Stimulated activated CD8-positive, alpha-beta memory T cell treated with anti-CD3 and anti-CD28 coated beads, Interleukin-15, amount 100 ng/mL, for 48 hours (primary cell): ENCODE measurements at places on chromosomes 2 and 18.

- DNase-seq, result peak; percentile 77
Measured at GRCh38 chr2:68908392-68908970, 37.3 kb upstream of the BMP10 start.

DNA sequence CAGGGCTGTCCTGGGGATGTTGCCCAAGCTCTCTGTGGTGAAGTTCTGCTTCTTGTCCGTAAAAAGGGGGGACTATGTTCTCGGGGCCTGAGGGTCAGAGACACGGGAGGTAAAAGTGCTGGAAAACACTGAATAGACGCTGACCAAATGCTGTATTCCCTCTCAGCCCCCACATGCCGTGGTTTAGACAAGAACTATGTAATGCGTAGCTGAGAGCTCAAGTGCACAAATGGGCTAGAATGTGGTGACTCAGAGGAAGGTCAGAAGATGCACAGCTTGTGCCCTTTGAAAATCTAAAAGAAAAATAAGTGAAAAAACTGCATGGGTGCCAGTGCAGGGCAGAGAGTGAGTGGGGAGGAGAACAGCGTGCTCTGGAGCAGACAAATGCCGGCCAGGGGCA is 80.3 kb upstream of the MAP4K4 start:
- no peak for DNase-seq

DNA sequence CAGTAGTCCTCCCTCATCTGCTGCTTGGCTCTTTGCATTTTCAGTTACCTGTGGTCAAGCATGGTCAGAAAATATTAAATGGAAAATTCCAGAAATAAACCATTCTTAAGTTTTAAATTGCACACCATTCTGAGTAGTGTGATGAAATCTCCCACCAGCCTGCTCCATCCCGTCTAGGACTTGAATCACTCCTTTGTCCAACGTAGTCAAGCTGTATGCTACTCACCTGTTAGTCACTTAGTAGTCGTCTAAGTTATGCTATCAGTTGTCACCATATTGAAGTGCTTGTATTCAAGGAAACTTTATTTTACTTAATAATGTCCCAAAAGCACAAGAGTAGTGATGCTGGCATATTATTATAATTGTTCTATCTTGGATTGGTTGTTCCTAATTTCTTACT is 172.5 kb downstream of the FIGN start:
- no peak for DNase-seq

DNA sequence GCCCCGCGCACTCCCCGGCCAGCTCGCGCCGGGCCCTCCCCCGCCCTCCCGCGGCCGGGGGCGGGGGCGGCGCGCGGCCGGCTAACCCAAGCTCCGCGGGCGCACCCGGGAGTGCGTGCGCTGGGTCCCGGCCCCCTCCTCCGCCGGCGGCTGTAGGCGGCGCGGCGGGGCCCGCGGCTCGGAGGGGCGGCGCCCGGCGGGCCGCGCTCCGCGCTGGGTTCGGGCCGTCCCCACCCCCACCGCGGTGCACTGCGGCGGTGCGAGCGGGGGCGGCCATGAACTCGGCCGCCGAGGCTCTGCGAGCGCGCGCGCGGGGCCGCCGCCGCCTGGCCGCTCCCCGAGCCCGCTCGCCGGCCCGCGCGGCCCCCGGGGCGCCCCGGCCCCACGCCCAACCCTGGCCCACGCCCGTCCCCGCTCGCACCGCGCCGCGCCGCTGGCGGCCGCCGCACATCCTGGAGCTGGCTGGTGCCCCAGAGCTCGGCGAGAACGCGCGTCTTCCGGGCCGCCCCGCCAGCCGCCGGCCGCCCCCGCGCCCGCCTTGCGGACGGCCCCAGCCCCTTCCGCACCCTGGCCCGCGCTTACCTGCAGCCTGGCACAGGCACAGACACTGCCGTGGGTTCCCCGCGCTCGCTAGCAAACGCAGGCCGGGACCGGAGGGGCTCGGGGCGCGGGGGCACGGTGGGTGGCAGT is at the start of gene ZBTB14:
ZBTB14 (minus strand) TSS at position 496 of the 690 bp plus-strand sequence. CDS start 2,480 bp downstream, outside the sequence.
- peak; percentile 50 for DNase-seq

DNA sequence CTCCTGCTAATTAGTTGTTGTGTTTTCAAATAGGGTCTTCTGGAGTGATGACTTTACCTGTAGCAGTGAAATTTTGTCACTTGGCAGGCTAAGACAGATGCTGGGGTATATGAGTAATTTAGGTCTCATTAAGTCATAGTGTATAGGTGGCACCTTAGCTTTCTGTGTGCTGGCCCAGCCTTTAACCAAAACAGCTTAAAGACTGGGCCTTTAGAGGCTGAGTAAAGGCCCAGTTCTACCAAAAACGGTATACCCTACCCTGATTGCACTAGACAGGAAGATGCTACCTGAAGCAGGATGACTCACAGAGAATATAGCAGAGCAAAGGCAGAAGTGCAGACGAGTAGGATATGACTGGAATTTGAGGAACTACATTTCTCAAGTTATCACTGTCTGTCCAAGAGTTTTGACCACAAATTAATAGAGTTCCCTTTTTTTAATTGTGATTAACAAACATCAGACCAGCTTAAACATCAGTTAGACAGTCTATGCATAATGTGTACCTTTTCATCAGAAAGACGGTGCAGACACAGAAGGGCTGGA is 337.9 kb upstream of the SALL3 start:
- DNase-seq, result no peak

DNA sequence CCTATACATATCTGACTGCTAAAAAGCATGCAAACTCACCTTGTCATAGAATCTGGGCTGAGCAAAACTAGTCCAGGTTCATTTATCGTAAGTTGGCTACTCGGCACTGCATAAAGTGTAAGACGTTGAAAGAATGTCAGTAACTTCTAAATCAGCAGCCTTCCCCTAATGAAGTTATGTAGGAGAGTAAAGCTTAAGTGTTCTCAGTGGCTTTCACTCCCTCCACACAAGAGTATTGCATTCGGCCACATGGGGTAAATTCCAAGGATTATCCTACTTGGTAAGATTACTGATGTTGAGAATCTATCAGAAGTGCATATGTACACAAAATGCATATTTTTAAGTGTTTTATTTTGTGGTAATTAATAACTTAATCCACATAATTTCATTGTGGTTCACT is 130.1 kb downstream of the LCLAT1 start:
- no peak for DNase-seq

GRCh38 chr2:170176212-170176611 is 1.7 kb upstream of the MYO3B start:
- no peak for DNase-seq

GRCh38 chr2:55923091-55923981 is at the start of gene EFEMP1:
TSS of gene EFEMP1 (minus strand) at chr2:55923782. CDS start at chr2:55922440, 1,342 bp downstream.
- DNase-seq, result no peak

GRCh38 chr2:182359990-182360662 is 66.7 kb downstream of the PDE1A start:
- no peak for DNase-seq

DNA sequence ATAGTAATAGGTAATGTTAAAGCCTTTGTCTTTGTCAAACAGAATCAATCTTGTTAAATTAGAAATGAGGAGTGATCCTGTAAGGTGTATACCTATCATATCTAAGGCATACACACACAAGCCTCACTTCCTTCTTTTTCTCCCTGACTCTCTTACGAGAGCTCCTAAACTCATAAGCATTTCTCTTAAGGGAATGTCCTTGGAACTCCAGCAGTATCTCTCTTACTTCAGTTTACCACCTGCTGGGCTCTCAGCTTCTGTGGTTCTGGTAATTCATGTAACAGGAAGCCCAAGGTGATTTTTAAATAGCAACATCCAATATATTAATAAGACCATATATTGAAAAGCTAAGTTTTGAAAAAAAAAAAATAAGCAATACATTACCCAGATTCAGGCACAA is 85.9 kb downstream of the UBE2E3 start:
- DNase-seq, result no peak

DNA sequence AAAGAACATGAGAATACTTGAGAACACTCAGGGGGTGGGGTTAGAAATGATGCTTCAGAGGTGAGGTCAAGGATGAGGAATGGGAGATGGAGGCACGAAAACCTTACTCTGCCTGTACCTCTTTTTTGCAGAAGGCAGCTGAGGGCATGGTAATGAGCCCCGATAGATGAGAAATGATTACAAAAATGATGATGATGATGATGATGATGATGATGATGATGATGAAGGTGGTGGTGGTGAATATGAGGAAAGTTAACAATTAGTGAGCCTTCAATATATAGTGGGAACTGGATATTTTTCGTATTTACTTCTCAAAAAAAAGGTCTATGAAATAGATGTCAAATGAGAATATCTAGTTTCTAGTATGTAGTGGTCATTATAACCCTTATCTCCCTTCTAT is 584.3 kb downstream of the EPHA4 start:
- no peak for DNase-seq

- no peak for DNase-seq
Measured at GRCh38 chr2:12797815-12798214, 81.1 kb downstream of the TRIB2 start.

GRCh38 chr2:197309691-197310231 is 819 bp downstream of the ANKRD44 start:
- DNase-seq, result no peak

GRCh38 chr2:71607151-71607889 is 154.0 kb downstream of the DYSF start:
- no peak for DNase-seq

DNA sequence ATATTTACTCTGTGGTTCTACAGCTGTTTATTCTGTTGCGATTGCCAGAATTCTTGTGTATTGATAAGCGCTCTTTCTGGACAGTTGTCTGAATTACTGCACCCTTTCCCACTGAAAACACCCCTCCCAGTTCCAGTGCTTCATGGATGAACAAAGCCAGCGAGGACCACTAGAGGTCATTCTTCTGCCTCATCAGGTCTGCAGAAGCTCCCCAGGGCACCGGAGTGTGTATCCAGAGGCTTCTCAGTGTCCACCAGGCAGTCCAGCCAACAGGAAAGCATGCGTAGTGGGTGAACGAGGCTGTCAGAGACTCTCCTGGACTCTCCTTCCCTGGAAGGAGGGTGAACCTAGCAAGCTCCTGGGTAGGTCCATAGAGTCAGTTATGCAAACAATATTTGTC is 40.6 kb upstream of the INHBB start:
- no peak for DNase-seq

DNA sequence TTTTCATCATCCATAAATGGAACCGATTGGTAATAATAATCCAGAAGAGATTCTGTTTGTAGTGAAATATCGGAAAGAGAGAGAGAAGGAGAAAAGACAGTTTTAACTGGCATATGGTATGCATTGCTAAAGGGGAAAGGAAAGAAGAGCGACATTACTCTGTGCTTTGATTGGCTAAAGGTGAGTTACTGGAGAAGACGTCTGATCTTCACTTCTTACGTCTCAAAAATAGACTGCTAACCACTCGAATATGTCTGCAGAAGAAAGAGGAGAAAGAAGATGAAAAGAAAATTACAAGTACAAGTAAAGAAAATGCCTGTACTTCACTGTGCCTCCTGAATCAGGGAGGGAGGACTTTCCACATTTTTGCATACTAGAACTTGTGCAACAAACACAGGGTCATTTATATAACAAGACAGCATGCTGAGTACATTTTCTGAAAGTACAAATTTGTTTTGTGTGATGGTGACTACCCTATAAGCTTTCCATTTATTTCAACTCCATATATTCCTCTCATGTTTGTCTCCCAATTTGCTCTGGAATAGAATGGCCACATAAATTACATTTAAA is 787.2 kb downstream of the RNF144A start:
- no peak for DNase-seq

- no peak for DNase-seq
Measured at GRCh38 chr2:36058953-36059352, 296.6 kb upstream of the CRIM1 start.
